ENCODE measurements at places on chromosomes 5 and 9.

DNA sequence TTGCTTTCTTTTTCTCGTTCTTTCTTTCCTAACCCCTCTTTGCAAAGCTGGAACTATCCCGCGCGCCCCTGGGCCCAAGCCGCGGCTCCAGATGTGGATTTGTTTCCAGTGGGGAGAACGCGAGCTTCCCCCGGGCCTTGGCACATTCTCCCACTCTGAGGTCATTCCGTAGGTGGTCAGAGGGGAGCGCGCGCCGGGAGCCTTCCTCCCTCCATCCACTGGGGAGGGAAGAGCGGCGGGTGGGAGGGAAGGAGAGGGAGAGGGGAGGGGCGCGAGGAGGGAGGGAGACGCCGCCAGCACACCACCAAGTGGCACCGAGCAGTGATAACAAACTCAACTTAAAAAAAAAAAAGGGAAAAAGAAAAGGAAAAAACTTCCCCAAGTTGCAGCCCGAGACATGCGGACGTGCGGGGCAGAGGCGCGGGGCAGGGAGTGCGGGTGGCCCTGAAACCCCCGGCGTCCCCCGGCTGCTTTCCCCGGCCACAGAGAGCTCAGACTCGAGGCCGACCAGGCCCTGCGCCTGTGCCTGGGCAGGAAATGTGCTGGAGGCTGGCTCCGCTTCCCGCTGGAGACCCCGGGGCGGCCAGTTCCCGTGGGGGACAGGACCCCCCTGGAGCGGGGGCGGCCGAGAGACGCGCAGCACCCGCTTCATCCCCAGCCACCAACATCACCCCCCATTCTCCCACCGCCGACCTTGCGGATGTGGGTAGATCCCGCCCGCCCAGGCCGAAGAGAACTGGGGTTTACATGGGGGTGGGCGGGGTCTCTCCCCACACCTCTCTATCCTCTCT lies 3.1 kb downstream of the IER5L start:
- DNase-seq: peak; percentile 21

GRCh38 chr9:4088679-4089078 lies 211.2 kb downstream of the GLIS3 start:
- DNase-seq: no peak

GRCh38 chr9:19630760-19631159 lies 158.1 kb downstream of the SLC24A2 start:
- no peak for DNase-seq

DNA sequence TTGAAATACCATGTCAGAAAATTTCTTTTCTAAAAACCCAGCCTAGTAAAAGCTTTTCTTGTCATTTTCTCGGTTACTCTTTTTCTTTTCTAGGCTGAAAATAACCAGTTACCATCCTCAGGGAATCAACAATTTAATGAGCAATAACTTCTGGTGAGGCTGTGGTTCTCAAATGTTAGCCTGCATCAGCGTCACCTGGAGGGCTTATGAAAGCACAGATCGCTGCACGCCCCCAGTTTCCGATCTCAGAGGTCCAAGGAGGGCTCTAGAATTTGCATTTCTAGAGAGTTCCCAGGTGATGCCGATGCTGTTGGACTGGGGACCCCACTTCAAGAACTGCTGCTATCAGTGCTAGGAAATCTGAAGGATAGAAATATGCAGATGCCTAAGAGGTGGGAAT lies 28.9 kb upstream of the TLE1 start:
- no peak for DNase-seq

DNA sequence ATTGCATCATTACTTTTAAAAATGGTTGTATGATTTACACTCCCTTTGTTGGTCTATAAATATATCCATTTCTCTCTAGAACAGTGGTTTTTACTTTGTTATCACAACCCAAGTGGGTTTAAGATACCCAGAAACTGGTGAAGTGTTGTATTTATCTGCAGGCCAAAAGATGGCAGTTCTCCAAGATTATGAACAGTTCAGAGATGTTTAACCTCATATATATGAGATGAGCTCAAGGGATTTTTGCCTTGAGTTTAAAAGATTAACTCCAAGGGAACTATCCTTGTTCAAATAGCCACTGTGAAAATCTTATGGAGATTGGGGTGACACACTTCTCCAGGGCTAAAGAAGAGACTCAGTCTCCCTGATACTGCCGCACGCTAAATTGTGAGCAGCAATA lies 572.6 kb downstream of the TLE4 start:
- no peak for DNase-seq

GRCh38 chr5:134515801-134516200 lies 9.7 kb upstream of the JADE2 start:
- no peak for DNase-seq

DNA sequence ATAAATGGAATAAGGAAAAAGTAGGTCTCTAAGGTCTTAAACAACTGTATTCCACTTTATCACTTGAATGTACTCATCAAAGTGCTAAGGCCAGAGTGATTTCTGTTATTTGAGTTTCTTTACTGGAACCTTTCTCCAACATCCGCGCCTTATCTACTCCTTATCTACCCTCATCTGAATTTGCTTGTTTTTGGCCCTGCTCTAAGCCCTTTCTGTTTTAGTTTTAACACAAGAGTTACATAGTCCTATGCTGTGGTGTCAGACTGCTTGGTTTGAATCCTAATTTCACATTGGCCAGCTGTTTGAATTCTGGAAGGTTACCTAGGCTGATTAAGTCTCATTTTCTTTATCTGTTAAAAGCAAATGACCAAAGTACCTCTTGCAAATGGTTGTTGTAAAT lies 128.3 kb downstream of the PCSK5 start:
- DNase-seq: peak; percentile 0

- DNase-seq: peak; percentile 77
Measured at GRCh38 chr9:133141833-133142595, 21.0 kb upstream of the RALGDS start.

DNA sequence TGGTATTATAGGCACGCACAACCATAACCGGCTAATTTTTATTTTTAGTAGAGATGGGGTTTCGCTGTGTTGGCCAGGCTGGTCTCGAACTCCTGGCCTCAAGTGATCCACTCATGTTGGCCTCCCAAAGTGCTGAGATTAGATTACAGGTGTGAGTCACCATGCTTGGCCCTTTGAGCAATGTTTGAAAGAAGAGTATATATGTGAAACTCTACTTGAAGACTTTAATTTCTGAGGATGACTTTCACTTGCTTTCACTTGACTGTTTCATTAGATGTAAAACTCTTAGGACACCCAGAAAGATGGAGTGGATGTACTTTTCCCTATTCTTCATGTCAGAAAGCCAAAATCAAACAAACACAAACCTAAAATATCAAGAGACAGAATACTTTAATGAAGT lies 43.8 kb upstream of the GAS1 start:
- no peak for DNase-seq

- peak; percentile 11 for DNase-seq
Measured at GRCh38 chr5:110441035-110441434, 285.4 kb downstream of the TMEM232 start.

DNA sequence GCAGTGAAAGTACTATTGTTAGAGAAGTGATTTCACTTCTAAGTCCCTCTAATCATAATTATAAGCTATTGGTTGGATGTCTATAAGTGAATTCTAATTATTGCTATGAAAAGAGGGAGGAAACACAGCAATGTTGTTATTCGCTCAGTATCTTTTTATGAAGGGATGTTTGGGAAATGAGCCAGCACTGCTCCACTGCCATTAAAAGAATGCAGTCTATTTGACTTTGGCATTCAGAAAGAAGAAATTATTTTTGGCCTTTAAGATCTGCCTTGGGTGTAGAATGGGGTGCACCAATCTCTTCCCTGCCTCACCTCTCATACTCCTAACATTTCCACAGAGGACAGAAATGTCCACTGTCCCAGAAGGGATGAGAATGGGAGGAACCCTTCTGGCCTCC lies 332.0 kb downstream of the SPATA31D1 start:
- DNase-seq: no peak

- DNase-seq: no peak
Measured at GRCh38 chr5:42360056-42360455, 63.2 kb upstream of the GHR start.

- no peak for DNase-seq
Measured at GRCh38 chr9:123457583-123457982, 101.6 kb downstream of the CRB2 start.

DNA sequence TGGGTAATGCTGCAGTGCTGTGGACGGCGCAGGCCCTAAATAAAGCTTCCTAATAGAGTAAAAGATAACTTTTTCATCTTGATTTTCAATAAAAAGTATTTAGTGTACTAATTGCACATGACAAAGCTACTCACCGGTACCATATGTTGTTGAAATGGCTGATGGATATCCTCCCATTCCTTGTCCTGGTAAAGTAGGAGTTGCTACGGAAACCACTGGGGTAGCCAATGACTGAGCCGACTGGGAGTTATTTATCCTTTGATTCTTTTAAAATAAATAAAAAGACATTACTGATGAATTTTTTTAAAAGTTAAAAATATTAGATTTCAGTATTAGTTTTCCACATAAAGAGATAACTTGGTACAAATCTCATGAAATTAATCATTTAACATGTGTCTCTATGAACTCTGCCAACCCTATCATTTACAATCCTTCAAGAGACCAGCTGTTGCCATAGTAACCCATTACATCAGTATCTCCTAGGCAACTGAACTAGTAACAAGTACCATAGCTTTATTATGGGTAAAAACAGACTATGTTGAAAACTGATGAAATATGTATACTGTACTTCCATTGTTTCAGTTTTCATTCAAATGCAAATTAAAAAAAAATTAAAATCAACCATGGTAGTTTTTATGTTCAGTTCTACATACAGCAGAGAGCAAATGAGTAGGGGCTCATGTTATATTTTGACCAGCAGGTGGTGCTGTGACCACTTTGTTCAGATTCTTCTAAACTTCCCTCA lies 153.7 kb downstream of the MEF2C start:
- peak; percentile 67 for DNase-seq

DNA sequence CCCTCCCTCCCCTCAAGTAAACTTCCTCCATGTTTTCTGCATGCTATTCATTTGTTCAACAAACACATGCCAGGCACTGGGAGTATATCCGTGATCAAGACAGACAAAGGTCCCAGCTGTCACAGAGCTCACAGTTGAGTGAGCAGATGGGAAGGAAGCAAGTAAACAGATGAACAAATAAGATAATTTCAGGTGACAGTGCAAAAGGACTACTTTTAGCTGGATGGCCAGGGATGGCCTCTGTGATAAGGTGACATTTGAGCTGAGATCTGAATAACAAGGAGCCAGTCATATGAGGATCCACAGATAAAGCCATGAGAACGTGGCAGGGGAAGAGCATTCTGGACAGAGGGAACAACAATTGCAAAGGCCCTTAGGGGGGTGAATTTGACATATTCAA lies 121.7 kb upstream of the RAD23B start:
- DNase-seq: no peak

GRCh38 chr9:68540712-68541535 lies at the start of gene TMEM252:
TSS of gene TMEM252 (minus strand) at chr9:68540883. CDS start at chr9:68540814, 69 bp downstream.
- DNase-seq: no peak

DNA sequence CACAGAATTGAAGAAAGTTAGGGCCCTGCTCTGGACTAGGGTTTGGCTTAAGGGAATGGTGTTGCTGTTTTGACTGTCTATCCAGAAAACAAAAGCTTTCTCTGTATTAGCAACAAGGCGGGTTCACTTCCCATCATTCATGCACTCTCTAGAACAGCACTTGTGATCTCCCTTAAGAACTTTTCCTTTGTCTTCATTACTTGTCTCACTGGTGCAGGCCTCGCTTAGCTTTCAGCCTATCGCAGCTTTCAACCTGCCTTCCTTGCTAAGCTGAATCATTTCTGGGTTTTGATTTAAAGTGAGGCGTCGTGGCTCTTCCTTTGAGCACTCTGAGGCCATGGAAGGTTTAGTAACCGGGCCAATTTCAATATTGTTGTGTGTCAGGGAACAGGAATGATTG lies 35.2 kb upstream of the LPCAT1 start:
- DNase-seq: no peak

DNA sequence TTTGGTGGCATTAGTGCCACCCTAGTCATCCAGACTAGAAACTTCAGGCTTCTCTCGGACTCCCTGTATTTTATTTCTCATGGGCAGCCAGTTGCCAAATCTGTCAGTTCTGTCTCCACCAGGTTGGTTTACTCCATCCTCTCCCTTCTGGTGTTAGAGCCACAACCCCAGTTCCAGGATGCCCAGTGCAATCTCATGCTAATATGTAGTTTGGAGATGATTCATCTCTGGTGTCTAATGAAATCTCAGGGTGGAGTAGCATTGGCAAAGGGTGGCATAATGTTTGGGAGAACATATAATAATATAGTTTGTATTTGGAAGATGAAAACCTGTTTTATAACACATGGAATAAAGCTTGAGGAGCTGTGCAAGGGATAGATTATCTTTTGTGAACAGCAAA lies 30.2 kb downstream of the SLC46A2 start:
- no peak for DNase-seq

DNA sequence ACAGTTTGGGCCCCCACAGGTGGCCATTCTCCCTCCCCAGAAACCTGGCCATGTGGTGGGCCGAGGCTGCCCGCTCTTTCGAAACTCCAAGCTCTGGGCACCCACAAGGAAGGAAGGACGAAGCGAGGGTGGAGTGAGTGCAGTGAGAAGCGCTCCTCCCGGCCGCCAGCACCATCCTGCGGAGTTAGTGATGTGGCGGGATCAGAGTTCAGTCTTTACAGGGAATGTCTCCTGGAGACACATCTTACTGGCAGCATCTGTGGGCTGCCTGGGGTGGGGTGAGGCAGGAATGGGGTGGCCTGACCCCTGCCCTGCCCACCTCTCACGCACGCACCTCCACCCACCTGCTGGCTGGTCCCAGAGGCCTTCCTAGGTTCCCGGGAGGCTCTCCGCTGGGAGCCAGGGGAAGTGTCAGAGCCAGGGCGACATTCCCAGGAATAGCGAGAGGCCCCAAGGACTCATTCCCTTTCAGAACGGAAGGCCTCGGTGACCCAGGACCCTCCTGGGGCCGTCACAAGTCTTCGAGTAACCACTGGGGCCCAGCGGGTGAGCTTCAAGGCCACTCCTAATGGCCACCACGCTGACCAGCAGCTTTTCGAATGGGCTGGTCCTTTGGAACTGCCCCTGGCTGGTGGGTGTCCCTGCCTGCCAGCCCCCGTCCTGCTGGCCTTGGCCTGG lies 5.5 kb upstream of the RNU6ATAC start:
- no peak for DNase-seq

GRCh38 chr5:67287510-67288268 lies 91.1 kb upstream of the CD180 start:
- no peak for DNase-seq

DNA sequence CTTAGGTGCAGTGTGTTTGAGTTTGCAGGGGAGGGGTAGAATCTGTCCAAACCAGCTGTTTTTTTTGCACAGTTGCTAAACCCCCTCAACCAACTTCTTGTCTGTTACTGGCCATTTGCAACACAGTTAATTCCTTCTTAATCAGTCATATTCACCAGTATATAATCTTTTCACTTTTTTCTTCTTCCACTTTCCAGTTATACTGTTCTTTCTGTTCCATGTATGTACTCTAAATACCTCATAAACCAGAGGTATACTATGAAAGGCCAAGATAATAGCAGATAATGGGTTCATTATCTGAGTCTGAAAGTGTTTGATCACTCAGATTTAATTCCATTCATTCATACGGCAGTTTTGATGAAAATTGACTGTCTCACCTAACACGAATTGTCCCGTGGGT lies 11.1 kb downstream of the SMAD5 start:
- no peak for DNase-seq

- DNase-seq: no peak
Measured at GRCh38 chr5:17114715-17115599, 102.5 kb upstream of the BASP1 start.
